ENCODE measurements at places on chromosomes 7 and 10. TPM values are rescaled to one million over a fixed set of nuclear protein-coding genes. Genes with fewer than 3 reads are reported as not detected.

The POLL gene
- total RNA-seq: 36.1 TPM

The EPHA1 gene
- 0.39 TPM for total RNA-seq

The CHPF2 gene
- 44.9 TPM for total RNA-seq

The EDRF1 gene
- 36.3 TPM for total RNA-seq

- DNase-seq: no peak
Observed at GRCh38 chr7:107122486-107122911, 46.3 kb upstream of the HBP1 start.

DNA sequence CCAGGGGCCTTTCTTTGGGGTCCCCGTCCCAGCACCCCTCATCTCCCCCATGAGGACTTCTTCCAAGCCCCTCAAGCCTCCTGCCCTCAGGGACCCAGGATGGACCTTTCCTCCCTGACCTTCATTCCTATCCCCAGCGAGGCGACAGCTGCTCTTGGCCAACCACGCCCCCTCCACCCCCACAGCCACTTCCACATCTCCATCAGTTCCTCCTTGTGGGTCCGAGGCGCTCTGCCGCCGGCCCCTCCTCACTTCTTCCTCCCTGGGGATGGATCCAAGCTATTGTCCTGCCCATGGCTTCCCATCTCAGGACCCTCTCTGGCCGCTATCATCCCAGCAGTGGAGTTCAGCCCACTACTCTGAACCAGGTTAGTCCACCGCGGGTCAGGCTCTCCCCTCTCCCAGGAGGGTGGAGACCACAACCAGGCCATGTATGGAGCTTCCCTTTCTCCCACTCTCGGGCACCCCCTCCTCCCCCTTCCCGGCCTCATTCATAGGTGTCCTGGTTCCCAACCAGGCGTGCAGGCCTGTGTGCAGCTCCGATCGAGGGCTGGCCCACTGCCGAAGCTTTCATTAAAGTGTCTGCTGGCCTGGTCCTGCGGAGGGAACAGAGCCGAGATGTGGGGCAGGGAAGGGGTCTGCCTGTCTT is 1.7 kb upstream of the SH2B2 start:
- no peak for DNase-seq

DNA sequence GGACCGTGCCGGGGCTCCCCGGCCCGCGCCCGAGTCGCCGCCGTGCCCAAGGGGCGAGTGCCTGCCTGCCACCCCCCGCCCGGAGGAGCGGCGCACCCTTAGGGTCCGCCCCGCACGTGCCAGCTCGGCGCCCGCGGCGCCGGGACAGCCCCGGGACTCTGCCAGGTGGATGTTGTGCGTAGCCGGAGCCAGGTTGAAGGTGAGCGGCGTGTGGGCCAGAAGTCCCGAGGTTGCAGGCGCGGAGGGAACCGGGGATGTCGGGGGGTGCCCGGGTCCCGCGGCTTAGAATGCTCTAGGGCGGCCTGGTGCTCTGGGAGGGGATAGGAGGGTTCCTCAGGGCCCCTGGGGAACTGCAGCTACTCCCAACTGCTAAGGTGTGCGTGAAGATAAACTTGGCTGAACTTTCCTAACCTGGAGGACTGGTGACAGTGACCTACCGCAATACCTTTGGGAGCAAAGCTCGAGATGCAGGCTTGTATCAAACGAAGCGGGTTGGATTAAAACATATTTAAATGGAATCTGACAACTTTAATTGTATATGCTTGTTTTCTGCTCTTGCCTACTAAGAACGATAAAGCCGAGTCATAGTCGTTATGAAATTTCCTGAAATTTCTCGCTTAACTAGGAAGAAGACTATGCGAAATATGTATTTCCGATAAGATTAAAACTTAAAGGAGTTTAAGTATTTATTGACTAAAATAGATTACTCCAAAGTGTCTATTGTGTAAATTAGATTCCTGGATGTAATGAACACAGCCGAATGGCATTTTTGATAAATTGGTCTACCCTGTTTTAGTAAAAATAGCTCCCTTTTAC is at the start of gene CUX1:
CUX1 (plus strand) TSS at position 156 of the 816 bp plus-strand sequence; CDS start at position 170, 14 bp downstream.
- DNase-seq: no peak

GRCh38 chr7:141153231-141153630 is 79.4 kb downstream of the TMEM178B start:
- no peak for DNase-seq

DNA sequence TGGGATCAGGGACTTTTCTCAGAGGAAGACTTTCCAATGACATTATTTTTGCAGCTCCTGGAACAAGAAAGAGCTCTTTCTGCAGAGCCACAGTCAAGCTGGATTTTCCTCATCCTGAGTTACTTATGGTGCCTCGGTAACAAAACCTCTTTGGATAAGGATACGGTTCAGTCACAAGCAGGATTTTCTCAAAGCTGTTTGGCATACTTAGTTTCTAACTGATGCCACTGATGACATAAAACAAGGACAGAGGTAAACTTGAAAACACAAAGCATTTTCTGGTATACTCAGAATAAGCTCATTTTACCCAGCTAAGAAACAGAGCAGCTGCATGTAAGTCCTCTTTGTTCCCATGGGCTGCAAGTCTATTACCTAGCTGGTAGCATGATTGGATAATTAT is 340.9 kb upstream of the MEOX2 start:
- no peak for DNase-seq

DNA sequence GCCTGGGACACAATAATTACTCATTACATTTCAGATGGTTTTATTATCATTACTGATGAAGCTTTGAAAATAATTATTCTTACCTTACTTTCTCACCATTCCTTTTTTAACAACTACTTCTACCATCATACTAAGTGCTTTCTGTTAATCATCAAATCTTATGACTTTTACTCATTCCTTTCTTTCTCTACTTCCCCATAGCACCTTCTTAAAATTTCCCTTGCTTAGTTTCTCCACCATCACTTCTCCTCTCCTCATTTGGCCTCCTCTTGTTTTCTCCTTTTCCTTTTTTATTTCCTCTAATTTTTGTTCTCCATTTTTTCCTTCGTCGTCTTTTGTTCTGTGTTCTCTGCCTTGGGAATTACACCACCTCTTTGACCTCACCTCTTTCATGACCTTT is 303.2 kb upstream of the KAT6B start:
- no peak for DNase-seq

DNA sequence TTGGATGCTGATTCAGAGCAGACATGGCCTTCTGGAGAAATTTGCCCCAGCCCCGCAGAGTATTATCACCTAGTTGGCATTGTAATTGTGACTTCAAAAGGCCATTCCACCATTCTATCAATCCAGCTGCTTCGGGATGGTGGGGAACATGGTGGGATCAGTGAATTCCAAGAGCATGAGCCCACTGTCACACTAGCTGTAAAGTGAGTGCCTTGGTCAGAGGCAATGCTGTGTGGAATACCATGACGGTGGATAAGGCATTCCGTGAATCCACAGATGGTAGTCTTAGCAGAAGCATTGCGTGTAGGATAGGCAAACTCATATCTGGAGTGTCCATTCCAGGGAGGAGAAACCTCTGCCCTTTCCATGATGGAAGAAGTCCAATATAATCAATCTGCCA is 13.3 kb upstream of the TMEM248 start:
- DNase-seq: no peak

- no peak for DNase-seq
Observed at GRCh38 chr10:133456041-133456951, 2.6 kb downstream of the SCART1 start.

- DNase-seq: no peak
Observed at GRCh38 chr10:83881661-83882060, 257.6 kb upstream of the GHITM start.

DNA sequence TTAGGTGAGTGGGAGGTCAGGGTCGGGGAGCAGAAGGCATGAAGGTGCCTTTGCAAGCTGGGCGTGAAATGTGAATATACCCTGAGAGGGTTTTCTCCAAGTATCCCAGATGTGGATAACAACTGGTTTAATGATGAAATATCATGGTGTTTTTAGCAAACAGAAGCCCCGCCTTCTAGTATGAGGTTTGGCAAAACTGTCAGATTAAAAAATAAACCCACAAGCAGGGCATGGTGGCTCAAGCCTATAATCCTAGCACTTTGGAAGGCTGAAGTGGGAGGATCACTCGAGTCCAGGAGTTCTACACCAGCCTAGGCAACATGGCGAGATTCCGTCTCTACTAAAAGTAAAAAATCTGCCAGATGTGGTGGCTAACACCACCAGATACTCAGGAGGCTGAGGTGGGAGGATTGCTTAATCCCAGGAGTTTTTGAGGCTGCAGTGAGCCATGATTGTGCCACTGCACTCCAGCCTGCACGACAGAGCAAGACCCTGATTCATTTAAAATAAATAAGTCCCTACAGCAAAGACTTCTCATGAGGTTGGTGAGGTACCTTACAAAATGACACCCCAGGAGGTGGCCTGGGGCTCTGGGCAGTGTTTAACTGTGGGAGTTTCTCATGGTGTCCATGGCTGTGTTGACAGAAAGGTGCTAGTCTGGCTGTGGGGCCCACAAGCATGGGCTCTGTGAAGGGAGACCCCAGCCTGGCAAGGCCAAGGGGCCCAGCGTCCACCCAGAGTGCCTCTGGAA is 6.7 kb upstream of the PWWP2B start:
- DNase-seq: no peak
